Fibroblast of the aortic adventitia (primary cell): ENCODE measurements at places on chromosomes 11 and 22. TPM values are rescaled to one million over a fixed set of nuclear protein-coding genes. Genes with fewer than 3 reads are reported as not detected.
A peak's percentile ranks its signal among the peaks of the same experiment; 100 is the strongest.

DNA sequence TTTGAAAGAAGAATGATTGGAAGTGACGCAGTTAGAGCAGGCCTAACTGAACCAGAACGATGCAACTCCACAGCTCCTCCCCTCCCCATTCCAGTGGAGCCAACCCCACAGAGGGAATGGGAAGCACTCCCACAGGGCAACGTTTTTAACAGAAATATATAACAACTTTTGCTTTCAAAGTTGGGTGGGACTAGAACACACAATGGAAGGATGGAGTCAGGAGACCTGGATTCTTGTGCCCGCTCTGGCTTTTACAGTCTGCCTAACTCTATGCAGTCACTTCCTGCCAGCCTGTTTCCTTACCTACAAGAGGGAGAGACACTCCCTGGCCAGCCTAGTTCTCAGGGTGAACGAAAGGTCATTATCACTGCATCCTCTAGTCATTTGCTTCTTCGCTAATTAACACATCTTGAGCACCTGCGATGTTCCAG is 75.5 kb downstream of the PACSIN2 start:
- peak; percentile 35 for DNase-seq

DNA sequence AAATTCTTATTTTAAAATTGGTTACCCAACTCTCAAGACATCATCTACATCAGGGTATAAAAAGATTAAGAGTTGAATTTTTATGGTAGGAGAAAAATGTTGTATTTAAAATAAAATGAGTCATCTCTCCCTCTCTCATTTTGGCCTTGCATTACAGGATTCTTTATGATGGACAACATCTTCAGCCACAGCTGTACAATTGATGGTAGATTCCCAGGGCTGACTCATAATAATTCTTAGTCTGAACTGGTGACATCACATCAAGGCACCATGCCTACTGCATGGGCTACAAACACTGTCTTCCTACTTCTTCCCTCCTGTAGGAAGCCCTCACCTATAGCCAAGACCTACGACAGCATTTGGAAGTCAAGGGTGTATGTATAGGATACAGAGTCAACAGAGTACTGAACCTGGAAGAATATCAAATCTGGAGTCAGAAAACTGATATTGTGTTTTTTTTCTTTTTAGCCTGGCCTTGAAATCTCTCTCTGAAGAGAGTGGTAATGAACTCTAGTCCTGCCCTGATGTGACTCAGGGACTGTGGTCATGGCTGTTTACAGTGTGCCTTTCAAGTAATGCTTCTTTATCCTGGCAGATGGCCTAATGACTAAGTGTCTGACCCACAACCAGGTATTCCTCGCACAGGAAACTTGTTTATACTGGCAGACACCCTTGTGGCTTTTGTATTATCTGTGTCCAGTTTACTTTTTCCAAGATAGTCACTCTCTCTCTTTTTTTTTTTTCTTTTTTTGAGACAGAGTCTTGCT is 32.5 kb downstream of the MRGPRX2 start:
- DNase-seq: peak; percentile 64

Gene MMP27
- total RNA-seq: 0.18 TPM in 1 of 2 replicates, not detected in the other

- DNase-seq: no peak
These were observed 16.3 kb upstream of the VSIG10L2 start for GRCh38 chr11:125929445-125930075.

Gene NXPE2
- 0.09 TPM in 1 of 2 replicates, not detected in the other for total RNA-seq

- DNase-seq: no peak
These were observed 27.0 kb downstream of the SGSM3 start for GRCh38 chr22:40397396-40397795.

DNA sequence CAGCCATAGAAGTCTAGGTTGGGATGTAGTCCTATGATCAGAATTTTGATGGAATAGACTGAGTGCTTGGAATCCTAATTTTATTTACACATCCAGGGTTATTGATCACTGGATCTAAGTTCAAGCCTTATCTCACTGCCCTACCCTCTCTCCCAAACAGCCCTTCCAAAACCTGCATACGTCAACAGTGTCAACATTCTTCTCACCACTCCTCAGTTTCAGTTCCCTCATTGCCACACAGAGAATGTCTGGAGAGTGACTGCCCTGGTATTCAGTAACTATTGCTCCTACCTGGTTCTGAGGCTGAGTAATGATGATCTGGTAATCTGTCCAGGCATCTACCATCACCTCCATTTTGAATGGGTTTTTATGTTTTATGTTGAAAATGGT is 60.0 kb downstream of the GLYATL1 start:
- DNase-seq: no peak

Gene OR10D3
- total RNA-seq: not detected in 2 replicates

DNA sequence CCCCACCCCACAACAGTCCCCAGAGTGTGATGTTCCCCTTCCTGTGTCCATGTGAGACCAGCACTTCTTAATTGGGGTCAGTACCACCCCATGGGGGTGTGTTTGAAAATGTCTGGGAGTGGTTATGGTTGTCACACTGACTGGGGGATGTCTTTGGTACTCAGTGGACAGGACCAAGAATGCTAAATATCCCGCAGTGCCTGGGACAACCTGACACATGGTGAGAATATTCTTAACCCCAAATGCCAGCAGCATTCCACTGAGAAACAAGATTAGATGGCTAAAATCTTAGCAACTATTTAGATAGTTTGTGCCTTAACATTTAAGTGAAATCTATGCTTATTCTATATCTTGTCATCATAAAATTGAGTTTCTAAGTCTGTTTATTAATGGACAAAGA is 177.5 kb upstream of the ZBED5 start:
- no peak for DNase-seq

Gene LYVE1
- total RNA-seq: not detected in 2 replicates

DNA sequence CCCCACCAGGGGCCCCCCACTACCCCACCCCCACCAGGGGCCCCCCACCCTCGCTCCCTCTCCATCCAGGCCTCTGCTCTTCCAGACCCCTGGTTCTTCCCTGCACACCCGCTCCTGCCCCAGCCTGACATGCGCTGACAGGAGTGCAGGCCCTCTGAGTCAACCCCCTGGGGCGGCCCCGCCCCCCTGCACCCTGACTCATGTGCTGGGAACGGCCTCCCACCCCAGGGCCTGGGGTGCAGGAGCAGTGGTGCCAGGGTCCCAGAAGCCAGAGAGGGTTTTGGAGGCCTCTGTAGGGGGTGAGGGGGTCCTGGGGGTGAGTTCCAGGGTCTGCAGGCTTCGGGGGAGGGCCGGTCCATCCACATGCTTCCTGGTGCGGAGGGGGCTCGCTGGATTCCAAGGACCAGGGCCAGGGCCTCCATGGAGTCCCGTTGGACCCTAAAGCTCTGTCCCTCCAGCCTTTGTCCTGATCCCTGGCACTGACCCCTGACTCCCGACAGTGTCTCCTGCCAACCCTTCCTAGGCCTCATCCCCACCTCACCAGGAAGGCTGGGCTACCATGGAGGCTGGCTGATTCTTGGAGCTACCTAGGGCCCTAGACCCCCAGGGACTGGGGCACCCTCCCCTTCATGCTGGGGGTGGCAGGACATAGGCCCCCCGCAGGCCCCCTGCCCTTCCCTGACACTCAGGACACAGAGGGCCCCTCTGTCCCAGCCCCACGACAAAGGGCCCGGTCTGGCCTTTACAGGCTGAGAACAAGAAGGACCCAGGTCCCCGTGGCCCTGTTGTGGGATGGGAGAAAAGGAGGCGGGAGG is 583 bp upstream of the PKP3 start:
- peak; percentile 70 for DNase-seq

Gene MRGPRX4
- not detected in 2 replicates for total RNA-seq

Gene OOSP4A
- not detected in 2 replicates for total RNA-seq

- DNase-seq: peak; percentile 21
These were observed 8.8 kb upstream of the CUL5 start for GRCh38 chr11:107999759-108000455.

- no peak for DNase-seq
These were observed 15.8 kb upstream of the ELFN2 start for GRCh38 chr22:37443086-37443485.

Gene FIBIN
- 15.5 and 22.6 TPM in 2 replicates for total RNA-seq

DNA sequence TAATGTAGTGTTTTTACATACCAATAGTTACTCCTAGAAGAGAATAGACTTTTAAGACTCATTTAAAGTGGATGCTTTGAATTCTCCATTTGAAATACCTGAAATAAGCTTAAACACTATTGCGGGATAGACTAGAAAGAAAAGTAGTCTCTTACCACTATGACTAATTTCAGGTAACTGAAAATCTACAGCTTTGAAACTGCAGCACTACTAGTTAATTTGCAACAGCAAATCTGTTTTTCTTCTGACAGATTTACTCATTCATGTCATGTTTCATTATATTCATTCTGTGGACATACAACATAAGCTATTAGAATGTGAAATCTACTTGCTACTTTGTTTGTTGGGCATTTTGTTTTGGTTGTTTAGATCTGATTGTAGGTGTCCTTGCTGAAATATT is 153.6 kb downstream of the MAML2 start:
- no peak for DNase-seq

Gene LIMK2
- 10.0 and 51.5 TPM in 2 replicates for total RNA-seq

DNA sequence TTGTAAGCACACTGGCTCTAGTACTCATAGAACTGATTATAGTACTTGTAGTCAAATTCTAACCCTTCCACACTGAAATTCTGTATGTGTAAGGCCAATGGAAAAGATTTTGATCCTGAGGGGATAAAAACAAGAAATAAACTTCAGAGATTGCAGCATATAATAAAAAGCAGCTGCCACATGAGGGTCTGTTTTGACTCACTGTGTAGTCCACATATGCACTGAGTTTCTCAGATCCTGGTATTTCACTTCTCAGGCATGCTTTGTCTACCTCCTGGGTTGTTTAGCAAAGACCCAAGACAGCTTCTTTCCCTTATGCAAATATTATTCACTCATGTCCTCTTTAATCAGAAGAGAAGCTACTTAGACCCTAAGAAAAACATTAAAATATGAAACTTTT is 71.1 kb upstream of the SLC5A12 start:
- peak; percentile 61 for DNase-seq

Gene POU2AF2
- total RNA-seq: not detected in 2 replicates

Gene THY1
- 96.6 and 164 TPM in 2 replicates for total RNA-seq

GRCh38 chr22:47550524-47551430 is 788.3 kb downstream of the TBC1D22A start:
- DNase-seq: no peak

DNA sequence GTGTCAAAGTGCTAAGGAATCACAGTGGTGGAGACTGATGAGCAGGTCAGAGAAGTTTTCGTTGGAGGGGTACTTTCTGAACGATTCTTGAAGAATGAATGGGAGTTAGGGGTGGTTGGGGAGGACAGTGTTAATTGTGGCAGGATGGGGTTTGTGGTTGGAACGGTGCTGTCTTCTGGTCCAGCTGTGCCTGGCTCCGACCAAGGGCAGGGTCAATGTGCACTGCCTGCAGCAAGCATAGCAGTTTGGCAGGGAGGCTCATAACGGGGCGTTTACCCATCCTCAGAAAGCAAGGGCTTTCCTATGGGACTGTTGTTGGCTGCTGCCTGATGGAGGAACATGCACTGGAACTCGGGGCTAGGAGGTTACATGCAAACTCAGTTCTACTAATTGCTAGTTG is 265.8 kb downstream of the KIRREL3 start:
- no peak for DNase-seq

- DNase-seq: no peak
These were observed 122.5 kb upstream of the ZC3H12C start for GRCh38 chr11:109970516-109971183.

- DNase-seq: no peak
These were observed 95.6 kb downstream of the CTTN start for GRCh38 chr11:70493891-70494290.

GRCh38 chr22:31230871-31231621 is 18.9 kb downstream of the LIMK2 start:
- peak; percentile 79 for DNase-seq

DNA sequence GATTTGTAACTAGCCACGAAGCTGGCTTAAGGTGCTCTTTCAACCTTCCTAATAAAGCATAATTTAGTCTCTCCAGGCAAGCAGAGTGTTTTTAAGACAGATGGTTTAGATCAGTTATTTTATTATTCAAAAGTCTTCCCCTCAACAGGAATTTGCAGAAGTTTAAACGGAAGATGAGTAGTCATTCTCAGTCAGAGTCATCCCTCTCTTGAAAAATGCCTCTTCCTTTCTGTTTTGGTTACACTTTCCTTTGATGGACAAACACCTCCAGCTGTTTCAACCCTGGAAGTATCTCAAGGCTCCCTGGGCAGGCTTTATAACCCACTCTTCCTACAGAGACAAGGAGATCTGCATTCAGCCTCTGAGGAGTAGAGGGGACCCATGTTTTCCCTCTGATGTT is 60.3 kb upstream of the POU2AF2 start:
- peak; percentile 42 for DNase-seq
